ENCODE measurements at places on chromosomes 4 and X.

- DNase-seq = no peak
These were observed 21.8 kb downstream of the SHOX start for GRCh38 chrX:652341-652741.

DNA sequence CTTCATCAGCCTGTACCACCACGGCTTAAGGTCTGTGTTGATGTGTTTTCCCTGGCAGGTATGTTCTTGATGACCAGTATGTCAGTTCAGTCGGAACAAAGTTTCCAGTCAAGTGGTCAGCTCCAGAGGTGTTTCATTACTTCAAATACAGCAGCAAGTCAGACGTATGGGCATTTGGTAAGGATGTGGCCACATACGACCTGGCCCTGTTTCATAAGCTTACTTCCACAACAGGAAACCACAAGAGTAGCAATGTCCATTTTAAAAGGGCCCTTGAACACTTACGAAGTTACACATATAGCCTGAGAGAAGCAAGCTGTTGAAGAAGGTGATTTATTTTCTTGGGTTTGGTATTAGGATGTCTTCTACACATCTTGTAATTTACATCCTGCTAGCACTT lies 46.1 kb downstream of the BMX start:
- no peak for DNase-seq

GRCh38 chr4:8383451-8384160 lies 56.9 kb downstream of the ACOX3 start:
- DNase-seq = no peak

- DNase-seq = no peak
These were observed 250.0 kb downstream of the GPAT3 start for GRCh38 chr4:83785891-83786290.

DNA sequence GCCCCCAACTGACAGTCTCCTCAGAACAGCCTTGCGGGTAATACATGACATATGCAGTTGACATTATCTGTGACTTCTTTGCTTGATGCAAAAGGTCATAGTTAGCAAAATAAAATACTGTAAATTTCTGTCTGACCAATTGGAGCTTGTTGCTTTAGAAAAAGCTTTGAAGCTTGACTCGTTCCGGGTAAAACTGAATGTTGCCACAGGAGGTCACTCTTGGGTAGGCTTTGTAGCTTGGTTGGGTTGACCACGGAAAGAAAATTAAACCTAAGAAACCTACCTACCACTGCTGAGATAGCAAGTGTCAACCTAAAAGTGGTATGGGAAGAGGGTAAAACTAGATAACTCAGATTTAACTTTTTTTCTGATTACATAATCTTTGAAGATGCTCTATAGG lies 23.2 kb downstream of the PRPS2 start:
- DNase-seq = peak; percentile 52

DNA sequence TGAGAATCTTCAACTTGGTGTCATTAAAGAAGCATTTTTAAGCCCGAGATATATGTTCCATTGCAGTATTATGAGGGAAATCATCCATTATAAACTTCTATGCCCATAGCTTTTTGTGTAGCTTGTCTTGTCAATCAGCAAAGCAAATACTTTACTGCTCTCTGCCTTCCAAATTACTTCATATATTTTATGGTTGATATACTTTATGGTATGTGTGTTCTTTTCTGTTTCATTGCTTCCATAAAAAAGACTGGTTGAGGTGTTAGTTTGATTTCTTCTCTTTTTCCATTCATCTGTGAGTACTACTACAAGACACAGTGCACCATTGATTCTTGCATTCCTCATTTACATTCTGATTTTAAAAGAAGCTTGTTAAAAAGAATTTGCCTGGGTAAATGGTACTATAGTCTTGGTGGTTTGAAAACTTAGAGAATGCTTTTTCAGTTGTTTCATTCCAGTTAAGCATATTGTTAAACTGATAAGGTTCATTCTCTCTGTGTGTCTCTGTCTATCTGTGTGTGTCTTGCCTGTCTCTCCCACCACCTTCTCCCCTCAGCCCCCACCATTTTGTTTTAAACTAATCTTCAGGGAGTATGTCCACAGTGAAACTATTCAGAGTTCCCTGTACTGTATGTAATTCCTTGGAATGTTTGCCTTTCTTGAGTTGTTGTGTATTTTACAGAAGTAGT lies 27.1 kb downstream of the STAG2 start:
- DNase-seq = no peak

DNA sequence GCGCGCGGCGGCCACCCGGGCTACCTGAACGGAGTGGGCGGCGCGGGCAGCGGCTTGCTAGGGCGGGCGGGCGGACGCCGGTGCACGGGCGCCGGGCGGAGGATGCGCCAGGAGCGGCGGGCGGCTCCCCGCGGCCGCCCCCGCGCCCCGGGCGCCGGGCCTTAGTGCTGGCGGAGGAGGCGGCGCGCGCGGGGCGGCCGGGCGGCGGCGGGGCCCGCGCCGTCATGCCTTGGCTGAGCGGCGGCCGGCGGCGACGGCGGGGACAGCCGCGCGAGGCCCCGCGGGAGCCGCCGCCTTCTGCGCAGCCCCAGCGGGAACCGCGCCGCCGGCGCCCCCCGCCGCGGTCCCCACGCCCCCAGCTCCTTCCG lies 48.2 kb downstream of the CLDN34 start:
- no peak for DNase-seq

- no peak for DNase-seq
These were observed 60.3 kb upstream of the DIPK2B start for GRCh38 chrX:45261005-45261404.

- no peak for DNase-seq
These were observed 60.9 kb downstream of the CLOCK start for GRCh38 chr4:55485821-55486220.

- no peak for DNase-seq
These were observed 406.7 kb downstream of the MAPK10 start for GRCh38 chr4:85952972-85953650.

DNA sequence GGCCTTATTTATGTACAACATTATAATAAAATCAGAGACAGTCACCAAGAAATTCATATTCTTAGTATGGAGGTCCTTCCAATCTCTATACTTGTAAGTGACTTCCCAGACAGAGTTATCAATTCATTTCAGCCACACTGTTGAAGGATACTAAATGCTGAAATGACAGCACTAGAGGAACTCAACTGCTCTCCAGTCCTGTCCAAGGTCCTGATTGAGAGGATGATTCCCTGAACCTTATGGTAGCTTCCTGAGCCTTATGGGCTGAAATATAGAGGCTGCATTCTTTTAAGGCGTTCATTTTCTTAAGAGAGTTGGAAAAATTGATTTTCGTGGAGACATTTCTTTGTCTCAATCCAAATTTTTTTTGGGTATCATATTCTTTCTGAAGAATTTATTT lies 205.9 kb downstream of the TLL1 start:
- DNase-seq = no peak

DNA sequence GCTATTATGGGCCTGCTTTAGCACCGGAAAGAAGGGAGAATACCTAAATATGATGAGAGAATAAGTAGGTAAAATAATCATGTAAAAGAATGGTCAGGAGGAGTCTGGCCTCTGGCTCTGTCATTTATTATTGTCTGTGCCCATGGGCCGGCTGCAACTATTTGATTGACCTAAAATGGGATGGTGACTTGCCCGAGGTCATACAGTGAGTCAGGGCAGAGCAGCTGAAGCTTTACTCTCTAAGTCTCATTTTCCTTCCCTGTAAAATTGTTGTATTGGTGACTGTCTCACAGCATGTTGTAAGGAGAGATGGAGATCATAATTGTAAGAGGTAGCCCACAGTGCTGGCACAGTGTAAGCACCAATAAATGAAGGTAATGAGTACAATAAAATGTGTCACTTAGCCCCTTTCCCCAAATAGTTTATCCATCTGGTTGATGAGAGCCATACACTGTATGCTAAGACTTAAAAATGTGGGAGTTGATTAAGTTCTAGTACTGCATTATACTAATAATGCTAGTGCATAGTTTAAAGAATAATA lies 39.6 kb downstream of the RUFY3 start:
- no peak for DNase-seq

GRCh38 chr4:77493829-77494551 lies 111.6 kb upstream of the CXCL13 start:
- no peak for DNase-seq

DNA sequence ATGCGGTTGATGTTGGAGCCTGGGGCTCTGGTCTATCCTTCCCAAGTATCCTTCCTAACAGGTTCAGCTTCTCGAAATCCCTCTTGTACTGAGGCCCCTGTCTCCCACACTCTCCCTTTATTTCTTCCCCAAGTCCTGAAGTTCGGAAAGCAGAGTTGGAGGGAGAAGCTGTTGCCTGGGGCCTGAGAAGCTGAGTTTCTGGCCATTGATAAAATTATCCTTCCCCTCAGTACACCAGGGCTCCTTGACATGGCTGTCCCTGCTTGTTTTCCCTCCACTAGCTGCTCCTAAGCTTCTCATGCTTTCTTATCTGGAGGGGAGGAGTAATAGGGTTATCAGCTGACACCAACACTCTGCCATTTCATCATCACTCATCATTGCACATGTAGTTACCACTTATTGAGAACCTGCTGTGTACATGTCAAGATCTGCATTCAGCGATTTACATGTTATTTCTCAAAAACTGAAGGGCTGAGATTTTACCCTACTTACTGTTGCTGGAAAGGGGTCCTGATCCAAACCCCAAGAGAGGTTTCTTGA lies 58.0 kb downstream of the FUNDC1 start:
- DNase-seq = no peak

DNA sequence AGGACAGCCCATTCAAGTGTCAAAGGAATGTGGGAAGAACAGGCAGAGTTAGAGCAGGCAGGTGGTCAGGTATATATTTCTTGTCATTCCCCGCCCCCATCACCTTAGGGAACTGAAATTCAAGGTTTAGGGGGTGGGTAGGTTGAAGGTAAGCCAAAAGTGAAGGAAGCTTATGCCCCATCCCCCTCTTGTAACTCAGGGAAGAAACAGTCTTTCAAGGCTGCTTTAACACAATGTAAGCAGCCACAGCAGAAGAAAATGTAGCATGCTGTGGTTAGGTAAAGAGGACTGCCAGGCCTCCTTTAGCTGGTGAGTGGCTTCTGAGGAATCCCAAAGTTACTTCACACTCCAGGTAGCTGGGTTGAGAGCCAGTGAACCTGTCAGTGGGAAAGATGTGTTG lies 122.3 kb downstream of the RS1 start:
- DNase-seq = no peak

- no peak for DNase-seq
These were observed 755.1 kb upstream of the IGFBP7 start for GRCh38 chr4:57865264-57865663.

DNA sequence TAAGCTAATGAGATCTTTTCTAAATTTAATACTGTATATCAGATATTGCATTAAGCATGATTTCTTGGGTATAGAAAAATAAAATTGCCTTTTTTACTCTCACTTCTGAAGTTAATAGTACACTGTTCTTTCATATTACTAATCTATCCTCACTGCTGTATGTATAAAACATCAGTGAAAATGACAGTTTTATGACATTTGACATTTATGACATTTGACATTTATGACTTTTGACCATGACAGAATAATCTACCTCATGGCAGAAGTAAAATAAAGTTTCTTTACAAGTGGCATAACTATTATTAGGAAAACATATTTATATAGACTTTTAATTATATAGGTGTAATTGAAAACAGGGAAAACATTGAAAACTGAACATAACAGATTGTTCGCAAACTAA lies 13.3 kb downstream of the GRID2 start:
- no peak for DNase-seq

- no peak for DNase-seq
These were observed 31.5 kb upstream of the UNC5C start for GRCh38 chr4:95580226-95580625.

- peak; percentile 2 for DNase-seq
These were observed 22.5 kb downstream of the NFXL1 start for GRCh38 chr4:47891928-47892327.

DNA sequence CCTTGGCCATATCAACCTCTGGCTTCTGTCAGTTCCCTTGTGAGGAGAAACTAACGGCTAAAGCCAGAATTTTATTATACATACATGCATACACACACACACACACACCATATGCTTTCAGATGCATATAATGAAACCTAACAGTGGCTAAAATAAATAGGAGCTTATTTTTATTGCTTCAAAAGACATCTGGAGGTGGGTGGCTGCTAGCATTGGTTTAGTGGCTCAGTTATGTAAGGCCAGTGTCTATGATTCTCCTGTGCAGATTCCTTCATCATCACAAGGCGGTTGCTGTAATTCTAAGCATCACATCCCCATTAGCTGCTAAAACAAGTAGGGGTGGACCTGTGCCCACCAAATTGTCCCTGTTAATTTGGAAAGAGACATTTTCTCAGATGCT lies 110.8 kb downstream of the MAPK10 start:
- no peak for DNase-seq

GRCh38 chrX:5057786-5058185 lies 1170.9 kb downstream of the NLGN4X start:
- DNase-seq = no peak

- DNase-seq = no peak
These were observed 3.0 kb upstream of the PDE6B start for GRCh38 chr4:622071-622995.

GRCh38 chr4:135532132-135532531 lies 1330.5 kb upstream of the PABPC4L start:
- DNase-seq = no peak

GRCh38 chr4:49044270-49044669 lies 58.2 kb downstream of the CWH43 start:
- peak; percentile 33 for DNase-seq

- DNase-seq = no peak
These were observed 87.8 kb downstream of the GPRASP3 start for GRCh38 chrX:102808336-102808735.

- DNase-seq = no peak
These were observed 85.1 kb upstream of the ZCCHC13 start for GRCh38 chrX:74218895-74219294.

- no peak for DNase-seq
These were observed 56.2 kb downstream of the MGST2 start for GRCh38 chr4:139721789-139722188.

DNA sequence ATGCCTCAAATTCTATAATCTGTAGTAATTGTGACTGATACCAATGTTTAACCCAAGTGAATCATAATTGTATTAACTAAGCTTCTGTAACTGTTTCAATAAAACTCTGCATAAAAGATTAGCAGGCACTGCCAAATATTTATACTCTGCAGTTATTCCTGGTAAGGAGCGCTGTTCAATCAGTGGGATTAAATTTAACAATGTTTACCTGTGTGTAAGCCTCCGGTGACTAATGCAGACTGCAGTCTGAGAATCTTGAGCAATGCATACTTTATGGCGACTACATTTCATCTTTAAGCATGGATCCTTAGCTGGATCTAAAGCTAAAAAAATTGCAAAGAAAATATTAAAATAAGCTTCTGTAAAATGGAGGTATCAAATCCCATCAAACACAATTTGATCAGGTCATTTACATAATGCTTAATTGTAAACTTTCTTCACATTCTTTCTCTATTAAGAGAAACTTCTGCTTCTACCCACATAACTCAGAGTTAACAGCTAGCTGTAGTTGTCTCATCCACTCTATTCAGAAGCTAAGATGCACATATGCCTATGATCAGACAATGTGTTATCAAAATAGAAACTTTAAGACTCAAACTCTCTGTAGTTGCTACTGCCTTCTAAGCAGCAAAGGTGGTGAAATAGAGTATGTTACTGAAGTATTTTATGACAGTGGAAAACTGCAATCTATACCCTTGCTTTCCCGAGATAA lies 234.0 kb downstream of the SPOCK3 start:
- DNase-seq = no peak

GRCh38 chr4:107853444-107854355 lies 29.0 kb downstream of the SGMS2 start:
- DNase-seq = no peak

Measured in NCI-H524 (cell line).